ENCODE measurements at places on chromosomes 5 and 9.

DNA sequence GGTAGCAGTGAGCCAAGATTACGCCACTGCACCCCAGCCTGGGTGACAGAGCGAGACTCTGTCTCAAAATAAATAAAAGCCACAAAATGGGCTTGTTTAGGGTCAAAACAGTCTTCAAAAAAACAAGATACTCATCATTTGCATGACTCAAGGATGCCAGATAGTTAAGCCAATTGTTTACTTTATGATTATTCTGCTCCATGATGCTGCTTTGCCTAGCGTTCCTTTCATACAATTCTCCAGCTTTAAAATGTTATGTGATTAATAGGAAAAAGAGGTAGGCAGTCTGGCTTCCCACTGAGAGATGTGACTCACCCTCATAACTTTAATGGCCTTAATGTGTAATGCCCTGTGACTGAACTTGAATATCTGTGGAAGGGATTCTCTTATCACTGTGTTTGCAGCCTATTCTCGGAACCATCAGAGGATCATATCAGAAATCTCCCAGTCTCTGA lies 364.6 kb upstream of the TRPC7 start:
- no peak for DNase-seq

GRCh38 chr5:149666212-149666852 lies 63.8 kb upstream of the PPARGC1B start:
- no peak for DNase-seq

- no peak for DNase-seq
Measured at GRCh38 chr5:124713595-124713994, 32.8 kb downstream of the ZNF608 start.

GRCh38 chr5:80231243-80231642 lies 24.6 kb downstream of the SERINC5 start:
- no peak for DNase-seq

DNA sequence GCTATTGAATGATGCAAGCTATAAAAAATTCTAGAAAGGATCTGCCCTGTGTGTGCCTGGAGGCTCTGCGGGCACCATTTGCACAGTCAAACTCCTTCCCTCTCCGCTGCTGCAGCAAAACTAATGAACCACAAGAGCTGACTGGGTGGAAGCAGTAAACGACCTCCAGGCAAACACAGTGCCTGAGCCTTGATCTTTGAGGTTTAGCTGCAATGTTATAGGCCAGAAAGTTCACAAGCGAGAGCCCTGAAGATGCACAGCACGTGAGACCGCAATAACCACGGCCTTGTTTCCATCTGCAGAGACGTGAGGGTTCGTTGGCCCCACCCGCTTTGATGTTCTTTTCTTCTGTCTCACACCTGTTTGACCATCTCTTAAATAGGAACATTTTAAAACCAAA lies 69.2 kb upstream of the S1PR3 start:
- DNase-seq: no peak

DNA sequence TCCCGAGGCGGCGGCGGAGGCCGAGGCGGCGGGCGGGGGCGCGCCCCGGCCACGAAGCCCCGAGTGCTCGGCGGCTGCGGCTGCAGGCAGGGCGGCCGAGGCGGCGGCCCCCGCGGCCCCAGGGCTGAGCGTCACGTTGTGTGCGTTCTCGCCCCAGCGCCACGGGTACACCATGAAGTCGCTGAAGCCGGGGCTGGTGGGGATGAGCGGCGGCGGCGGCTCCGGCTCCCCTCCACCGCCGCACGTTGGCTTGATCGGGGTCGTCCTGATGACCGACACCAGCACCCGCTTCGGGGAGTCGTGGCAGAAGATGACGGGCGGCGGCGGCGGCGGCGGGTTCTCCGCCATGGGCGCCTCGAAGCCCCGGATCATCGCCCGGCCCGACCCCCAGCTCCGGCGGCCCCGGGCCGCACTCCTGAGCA lies 498 bp downstream of the ZNF367 start:
- no peak for DNase-seq

GRCh38 chr5:147619281-147619878 lies 109.5 kb upstream of the DPYSL3 start:
- DNase-seq: no peak

GRCh38 chr9:34823778-34824177 lies 113.8 kb upstream of the CCL21 start:
- DNase-seq: no peak

DNA sequence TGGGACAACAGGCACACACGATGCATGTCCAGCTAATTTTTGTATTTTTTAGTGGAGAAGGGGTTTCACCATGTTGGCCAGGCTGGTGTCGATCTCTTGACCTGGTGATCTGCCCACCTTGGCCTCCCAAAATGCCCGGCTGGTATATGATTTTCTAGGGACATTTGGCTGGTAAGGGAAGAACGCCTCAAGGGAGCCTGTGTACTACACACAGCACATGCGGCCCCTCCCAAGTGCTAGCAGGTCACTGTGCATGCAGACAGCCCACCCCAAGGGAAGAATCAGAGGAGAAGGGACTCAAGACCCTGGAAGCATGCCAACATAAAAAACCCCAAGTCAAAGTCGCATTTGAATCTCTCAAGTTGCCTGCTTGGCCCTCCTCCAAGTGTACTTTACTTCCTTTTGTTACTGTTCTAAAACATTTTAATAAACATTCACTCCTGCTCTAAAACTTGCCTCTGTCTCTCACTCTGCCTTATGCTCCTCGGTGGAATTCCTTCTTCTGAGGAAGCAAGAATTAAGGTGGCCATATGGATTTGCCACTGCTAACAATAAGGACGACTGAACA lies 24.3 kb upstream of the OTULINL start:
- no peak for DNase-seq

DNA sequence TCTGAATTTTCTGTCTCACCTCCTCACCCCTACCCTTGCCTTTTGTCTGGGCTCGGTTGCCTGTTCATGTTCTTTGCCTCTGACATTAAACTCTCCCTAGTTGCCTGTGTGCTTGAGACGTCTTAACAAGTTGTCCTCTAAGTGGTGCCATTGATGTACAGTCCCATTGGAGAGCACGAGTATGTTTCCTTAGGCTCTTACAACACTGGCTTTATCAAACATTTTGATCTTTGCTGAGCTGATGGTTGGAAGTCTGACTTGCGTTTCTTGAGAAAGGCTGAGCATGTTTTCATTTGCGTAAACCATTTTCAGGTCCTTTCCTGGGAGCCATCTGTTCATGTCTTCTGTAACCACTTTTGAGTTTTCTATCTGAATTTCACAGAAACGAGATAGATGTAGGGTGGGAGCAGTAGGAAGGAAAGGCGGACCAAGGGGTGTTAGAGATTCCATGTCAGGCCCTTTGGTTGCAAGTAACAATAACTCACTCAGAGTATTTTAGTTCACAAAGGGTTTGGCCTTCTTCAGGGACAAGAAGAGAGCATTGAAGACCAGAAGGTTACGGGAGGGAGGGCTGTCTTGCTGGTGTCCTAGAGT lies 35.4 kb downstream of the OTULIN start:
- DNase-seq: no peak

- DNase-seq: no peak
Measured at GRCh38 chr9:86563936-86564335, 209.7 kb upstream of the TUT7 start.

Data from NCI-H1436 treated with DMSO at 0.1 percent for 48 hours (cell line).